NCI-H69 (cell line): ENCODE measurements at places on chromosomes 1 and 21.

DNA sequence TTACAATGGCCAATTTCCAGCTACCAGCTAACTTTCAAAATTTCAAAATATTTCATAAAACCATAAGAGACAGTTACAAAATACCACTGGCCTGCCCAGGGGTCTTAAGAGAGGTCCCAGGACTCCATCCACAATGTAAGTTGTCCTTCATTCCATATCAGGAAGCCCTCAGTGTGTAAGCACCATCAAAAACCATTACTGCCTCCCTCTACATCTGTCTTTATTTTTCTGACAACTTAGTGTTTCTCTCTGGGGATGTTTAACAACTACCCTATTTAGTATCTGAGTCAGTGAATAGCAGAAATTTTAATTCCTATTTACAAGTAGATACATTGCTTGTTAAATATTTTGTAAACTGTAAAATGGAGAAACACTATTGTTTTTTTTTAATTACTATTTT is 339.3 kb upstream of the ADAMTS5 start:
- no peak for DNase-seq

GRCh38 chr1:222095606-222096475 is 354.0 kb upstream of the DUSP10 start:
- DNase-seq: peak; percentile 51

GRCh38 chr21:25362375-25363267 is 244.7 kb downstream of the MRPL39 start:
- DNase-seq: no peak

DNA sequence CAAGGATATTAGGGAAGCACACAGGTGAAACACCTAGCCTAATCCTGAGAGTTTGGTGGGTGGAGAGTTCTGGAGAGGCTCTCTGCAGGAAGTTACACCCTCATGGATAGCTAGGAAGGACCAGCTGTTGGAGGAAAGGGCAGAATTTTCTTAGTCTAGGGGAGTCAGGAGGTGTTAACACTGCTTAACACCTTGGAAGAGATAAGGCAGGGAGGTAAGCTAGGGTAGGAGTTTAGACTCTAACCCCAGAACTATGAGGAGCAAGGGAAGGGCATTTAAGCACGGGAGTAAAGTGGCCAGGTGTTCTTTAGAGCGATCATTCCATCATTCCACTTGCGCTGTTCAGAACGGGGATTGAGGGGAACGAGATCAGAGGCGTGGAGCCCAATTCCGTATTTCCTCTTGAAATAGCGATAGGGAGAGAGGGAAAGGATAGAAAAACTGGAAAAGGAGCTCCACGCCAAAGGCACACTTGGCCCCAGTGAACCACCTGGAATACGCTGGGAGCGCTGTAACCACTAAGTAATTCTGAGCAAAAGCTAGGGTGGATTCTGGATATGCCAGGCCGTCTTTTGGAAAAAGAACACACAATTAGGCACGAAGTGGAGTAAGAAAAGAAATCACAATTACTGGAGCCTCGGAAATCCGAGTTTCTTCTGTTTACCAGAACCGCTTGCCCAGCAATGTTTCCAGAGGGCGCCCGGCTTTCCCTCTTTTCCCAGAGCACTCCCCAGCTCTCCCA is 1.5 kb upstream of the GPR137B start:
- DNase-seq: peak; percentile 67

GRCh38 chr1:1246577-1247340 is at the start of gene C1QTNF12:
Gene C1QTNF12, minus strand, starts transcription at chr1:1246722. Its CDS starts 32 bp downstream, at chr1:1246690.
- DNase-seq: peak; percentile 20

DNA sequence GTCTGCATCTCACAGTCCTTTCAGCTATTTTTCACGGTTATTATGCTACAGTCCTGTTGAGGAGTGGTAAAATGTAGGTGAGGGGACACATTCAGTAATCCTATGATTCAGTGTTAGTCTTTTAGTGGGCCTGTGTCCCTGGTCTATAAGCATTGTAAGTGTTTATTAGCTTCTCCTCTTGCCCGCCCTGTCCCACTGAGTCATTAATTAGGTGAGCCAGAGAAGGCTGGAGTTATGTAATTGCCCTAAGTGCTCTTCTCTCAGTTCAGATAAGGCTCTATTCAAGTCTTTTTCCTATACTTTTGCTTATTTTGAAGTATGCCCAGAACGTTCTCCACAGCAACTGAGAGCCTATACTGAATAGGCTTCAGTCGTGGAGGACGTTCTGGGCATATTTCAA is 76.3 kb upstream of the ZRANB2 start:
- peak; percentile 25 for DNase-seq
